CD4-positive, alpha-beta T cell (primary cell): ENCODE measurements at places on chromosomes 6 and 20.

DNA sequence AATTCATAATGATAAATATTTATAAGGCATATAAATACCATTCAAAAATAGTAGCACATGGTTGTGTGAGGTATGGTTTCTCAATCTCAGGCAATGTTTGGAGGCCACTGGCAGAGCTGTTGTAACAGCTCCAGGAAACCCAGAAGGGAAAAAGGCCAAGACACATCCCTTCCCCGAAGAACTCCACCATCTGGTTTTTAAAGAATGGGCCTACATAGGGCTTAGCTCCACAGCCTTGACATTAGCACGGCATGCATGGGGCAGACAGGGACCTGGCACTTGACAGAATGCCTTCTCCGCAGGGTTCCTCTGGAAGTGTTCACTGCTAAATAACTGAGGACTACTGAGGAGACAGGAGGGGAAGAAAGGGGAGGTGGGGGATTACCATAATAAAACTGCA, 16.1 kb upstream of the FOXO3 start:
- DNase-seq = no peak

DNA sequence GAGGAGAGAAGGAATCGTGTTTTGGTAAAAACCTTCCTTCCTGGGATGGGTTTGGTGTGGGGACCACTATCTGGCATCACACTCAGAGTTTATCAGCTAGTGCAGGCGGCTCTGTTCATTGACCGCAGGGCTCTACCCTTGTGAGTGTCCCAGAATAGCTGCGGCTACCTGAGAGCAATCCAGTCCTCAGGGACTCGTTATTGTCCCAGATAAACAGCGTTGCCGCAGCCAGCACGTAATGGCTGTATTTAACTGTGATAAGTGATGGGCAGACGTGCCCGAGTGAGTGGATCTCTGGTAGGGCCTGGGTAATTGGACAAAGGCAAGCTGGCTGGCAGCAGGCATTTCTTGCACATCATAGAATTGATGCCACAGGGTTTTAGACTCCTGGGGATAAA, 163.3 kb downstream of the SOBP start:
- DNase-seq = no peak

- no peak for DNase-seq
Measured at GRCh38 chr6:35694462-35694861, 5.7 kb upstream of the FKBP5 start.

DNA sequence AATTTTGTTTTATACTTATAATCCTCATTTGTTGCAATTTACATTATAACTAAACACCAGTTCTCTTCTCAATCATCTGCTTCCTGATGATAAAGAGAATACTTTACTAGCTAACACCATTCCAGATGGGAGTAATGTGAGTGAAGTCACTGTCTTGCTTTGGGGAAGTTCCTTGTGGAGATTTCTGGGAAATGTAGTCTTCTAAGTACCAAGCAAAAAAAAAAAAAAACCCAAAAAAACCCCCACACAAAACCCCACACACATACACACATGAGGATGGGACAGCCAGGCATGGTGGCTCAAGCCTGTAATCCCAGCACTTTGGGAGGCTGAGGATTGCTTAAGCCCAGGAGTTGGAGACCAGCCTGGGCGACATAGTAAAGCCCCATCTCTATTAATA, 2.2 kb upstream of the SNPH start:
- no peak for DNase-seq

DNA sequence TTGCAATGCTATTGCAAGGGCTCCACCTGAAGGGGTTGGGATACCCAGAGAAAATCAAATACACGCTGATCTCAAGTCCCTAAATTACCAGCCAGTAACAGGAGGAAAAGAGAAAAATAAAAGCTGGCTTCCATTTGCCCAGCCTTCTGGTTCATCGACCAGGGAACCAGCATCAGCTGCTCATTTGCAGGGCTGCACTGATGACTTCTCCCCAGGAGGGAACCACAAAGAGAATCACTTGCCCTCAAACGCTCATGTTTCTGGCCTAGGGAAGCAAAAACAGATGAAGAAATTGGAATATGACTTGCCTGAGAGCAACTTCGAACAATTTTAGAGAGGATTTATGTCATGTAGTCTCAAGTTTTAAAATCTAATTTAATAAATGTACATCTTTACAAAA, 119.7 kb downstream of the SH3BGRL2 start:
- DNase-seq = no peak

- peak; percentile 89 for DNase-seq
Measured at GRCh38 chr20:33994222-33994913, 657 bp downstream of the RALY start.

- DNase-seq = no peak
Measured at GRCh38 chr6:151284012-151284411, 44.2 kb downstream of the AKAP12 start.

GRCh38 chr6:34476921-34477320, 11.0 kb downstream of the PACSIN1 start:
- no peak for DNase-seq

DNA sequence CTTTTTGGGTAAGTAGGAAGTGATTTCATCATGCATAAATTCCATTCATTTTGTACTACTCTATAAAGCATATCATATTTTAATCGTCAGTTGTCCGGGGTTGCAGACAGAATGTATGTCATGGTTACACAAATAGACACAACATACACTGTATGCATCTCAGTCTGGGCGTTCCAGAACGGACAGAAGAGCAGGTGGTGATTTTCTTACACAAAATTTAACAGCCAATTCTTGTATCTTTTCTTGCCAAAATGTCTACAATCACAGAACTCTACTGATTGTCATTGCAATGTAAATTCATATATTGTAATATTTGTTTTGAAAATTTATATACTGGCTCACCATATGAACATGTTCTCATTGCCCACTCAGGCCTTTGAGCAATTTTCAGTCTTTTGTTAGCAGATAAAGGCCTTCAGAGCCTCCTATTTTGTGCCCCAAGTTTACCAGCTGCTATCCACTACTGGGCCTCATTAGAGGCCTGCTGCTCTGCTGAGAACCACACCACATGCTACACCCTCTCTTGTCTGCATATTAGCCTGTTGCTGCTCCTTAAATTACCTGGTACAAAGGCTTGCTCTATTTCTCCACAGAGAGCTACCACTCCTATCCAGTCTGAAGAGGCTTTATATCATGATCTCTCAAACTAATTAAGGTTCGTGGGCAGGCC, 61.5 kb downstream of the PRDM13 start:
- no peak for DNase-seq

- DNase-seq = no peak
Measured at GRCh38 chr20:45094201-45094600, 6.7 kb downstream of the KCNS1 start.

DNA sequence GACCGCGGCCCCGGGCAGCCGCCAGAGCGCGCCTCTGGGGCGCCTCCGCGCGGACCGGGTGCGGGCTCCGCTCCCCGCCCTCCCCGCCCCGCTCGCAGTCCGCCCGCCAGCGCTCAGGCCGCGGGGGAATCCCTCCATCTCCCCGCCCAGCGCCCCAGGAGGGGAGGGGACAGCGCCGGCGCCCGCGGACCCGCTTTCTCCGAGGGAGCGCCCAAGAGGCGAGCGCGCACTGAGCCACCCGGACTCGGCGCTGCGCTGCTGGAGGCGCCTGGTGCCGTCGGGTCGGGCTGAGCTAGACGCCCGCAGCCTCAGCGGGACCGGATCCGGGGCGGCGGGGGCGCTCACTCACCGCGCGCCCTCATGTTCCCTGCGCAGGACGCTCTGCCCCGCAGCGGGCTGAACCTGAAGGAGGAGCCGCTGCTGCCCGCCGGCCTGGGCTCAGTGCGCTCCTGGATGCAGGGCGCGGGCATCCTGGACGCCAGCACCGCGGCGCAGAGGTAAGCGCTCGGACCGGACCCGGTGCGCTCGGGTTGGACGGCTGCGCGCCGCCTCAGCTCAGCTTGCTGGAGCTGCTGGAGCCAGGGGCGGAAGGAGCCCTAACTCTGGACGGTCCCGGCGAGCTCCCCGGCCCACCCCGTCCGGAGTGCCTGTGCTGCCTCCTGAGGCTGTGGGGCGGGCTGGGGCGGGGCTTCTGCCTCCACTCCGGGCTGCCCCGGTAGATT, 867 bp downstream of the EBF4 start:
- peak; percentile 16 for DNase-seq

DNA sequence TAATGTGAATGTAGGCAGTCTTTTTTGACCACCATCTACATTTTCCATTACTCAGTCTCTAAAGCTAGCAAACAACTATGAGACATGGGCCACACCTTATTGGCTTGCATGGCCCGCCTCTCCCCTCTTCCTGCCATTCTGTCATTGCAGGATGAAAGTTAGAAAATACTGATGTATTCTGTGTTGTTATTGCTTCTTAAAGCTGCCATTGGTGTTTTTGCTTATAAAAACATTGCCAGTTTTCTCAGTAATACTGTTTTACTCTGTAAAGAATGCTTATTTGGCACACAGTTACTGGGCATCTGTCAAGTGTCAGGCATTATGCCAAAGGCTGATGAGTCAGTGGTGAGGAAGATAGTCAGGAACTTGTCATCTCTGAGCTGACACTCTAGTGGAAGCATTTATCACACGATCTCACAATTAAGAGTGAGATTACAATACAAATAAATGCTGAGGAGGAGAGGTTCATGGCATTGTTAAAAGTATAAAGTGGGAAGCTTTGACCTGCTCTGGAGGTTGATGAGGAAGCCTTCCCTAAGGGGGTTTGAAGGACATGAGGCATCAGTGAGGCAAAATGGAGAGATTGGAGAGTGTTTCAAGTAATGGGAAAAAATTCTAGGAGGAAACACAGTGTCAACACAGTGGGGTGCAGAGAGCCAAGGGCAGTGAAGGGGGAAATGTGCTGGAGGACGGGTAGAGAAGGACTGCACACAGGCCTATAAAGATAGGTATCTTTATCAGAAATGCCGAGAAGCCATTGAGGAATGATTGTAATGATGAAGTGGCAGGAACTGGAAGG, 14.7 kb downstream of the KLHL32 start:
- DNase-seq = no peak

- no peak for DNase-seq
Measured at GRCh38 chr6:111592726-111593511, 12.8 kb downstream of the TRAF3IP2 start.

- no peak for DNase-seq
Measured at GRCh38 chr6:139882977-139883728, 508.7 kb upstream of the CITED2 start.

DNA sequence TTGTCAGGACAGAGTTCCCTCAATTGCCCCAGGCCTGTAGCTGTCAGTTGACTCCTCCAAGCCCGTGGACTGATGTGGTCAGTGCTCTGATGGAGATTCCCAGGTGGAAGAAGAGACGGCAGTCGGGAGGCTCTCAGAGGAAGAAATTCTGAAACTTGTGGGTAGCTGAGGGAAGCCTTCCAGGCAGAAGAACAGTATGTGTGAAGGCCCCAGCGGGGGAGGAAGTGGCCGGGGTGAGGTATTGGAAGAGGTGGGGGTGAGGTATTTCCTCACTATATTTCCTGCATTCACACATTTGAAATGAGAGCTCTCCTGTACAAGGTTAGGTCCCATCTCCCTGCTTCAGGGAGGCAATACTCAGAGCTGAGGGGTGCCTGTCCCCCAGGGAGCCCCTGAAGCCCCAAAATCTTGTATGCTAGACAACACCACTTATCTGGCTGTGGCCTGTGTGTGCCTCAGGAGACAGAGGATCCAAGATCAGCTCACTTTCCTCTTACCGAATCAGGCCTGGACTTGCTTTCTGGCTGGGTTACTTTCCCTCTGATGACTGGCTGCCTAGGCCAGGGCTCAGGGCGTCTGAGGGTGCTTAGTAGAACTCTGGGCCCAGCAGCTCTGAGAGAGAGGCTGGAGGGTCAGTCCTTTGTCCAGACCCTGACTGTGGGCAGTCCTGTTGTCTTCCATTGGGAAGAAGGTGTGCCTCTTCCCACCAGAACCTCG, 49.3 kb upstream of the MYL9 start:
- peak; percentile 55 for DNase-seq

DNA sequence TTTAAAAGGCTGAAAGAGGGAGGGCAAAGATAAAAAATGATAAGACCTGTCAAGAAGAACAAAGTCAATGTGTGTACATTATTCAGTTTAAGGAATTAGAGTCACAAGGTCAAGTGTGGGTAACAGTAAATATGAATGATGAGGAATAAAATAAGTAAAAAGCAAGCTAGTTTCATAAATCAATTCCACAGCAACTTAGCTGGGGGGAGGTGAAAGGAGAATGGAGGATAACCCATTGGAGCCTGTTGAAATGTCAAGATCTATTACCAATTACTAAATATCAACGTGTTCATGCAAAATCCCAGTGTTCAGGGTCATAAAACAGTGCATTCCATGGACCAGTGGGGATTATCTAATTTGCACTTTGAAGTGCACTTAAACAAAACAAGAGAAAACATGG, 242.9 kb downstream of the TBX18 start:
- no peak for DNase-seq

- DNase-seq = no peak
Measured at GRCh38 chr20:62489186-62489931, 13.6 kb upstream of the GATA5 start.

GRCh38 chr20:46872328-46873211, 22.1 kb upstream of the EYA2 start:
- DNase-seq = no peak

DNA sequence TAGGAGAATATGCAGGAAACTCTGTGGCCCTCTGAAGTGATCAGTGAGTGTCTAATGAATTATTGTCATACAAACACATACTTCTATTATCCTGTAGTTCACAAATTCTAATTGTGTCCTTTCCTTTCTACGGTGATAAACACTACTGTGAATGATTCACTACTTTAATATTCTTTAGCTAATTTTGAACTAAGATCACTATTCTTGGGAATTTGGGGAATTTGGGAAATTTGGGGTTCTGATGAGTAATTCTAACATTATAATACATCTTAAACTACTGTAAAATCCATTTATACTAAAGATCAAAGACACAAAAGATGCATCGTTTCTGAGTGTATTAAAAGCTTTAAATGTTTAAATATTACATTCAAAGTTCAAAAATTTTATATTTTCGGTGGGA, 1287.2 kb upstream of the CITED2 start:
- no peak for DNase-seq

- DNase-seq = no peak
Measured at GRCh38 chr20:45032781-45033180, 66.5 kb downstream of the STK4 start.

DNA sequence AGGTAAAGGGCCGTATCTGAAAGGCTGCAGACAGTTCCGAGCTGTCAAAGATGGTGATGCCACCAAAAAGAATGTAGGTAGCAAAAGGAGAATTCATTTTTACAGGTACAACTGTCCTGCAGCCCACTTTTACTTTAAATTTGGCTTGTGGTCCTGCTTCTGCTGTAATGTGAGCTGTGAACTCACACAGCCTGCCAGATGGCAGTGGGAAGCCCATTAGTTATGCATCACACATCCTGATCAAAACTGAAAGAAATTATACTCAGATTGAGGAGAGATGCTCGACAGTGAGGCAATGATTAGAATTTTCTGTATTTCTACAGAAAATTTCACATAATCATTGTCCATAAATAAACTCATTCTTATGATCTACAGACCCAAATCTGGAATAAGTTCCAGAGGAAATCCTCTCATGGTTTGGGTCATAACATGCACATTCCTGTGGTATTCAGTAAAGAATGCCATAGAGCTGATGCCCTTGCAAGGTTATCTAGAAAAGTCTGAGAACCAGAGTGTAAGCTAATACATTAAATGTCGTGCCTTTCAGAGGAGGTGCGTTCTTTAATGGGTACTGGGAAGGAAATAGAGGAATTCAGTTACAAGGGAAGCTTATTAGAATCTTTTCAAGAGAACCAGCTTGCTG, 23.9 kb upstream of the E2F3 start:
- no peak for DNase-seq

GRCh38 chr6:75344021-75344420, 59.4 kb upstream of the TMEM30A start:
- DNase-seq = no peak

- no peak for DNase-seq
Measured at GRCh38 chr6:80003826-80004172, 650 bp upstream of the TTK start.
